ENCODE measurements at places on chromosomes 1 and 21. TPM values are rescaled to one million over a fixed set of nuclear protein-coding genes. Genes with fewer than 3 reads are reported as not detected.

The C8A gene
- total RNA-seq: 0.64 TPM

DNA sequence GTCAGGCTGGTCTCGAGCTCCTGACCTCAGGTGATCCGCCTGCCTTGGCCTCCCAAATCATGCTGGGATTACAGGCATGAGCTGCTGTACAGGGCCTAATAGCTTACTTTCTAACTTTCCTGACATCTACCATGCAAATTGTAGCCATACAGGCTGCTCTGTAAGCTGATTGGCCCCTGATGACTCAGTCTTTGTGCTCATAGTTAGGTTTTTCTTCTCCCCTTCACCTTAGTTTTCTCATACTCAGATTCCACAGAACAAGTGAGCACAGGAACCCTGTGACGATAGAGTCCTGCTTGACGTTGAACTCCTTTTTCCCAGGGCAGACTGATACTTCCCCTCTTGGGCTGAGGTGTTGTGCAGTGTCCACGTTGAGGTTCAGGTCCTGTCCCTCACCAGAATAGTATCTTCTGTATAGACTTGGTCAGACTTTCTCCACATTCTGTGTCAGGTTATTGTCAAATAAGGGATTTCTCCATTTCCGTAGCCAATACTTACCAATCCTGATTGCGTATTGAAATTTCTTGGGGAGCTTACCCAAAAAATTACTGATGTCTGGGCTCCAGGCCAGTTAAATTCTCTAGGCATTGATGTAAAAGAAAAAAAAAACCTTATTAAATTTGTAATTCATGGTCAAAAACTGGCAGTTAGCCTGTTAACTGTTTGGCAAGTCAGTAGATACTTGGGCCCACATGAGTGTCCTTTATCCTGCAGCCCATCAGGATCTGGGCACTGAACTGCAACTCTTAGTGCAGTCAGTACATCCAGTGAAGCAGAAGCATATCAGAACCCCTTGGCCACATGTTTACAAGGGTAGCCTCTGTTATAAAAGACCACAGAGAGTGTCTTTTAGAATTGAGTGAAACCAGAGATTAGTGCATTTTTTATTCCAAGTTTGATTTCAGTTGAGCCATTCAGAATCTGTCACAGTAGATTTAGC is 118.2 kb downstream of the DYRK1A start:
- DNase-seq: no peak
- no peaks in the 10 kb centered on the region for H3K27me3 ChIP-seq
- peaks cover 46% of the 10 kb centered on the region for H3K36me3 ChIP-seq
- no peak overlapping the region for H3K4me3 ChIP-seq

GRCh38 chr1:8097908-8098307 is 71.8 kb upstream of the ERRFI1 start:
- H3K27me3 ChIP-seq: no peaks in the 10 kb centered on the region
- H3K36me3 ChIP-seq: no peaks in the 10 kb centered on the region
- peaks cover 42% of the 10 kb centered on the region for H3K4me1 ChIP-seq
- peak overlapping the region; percentile 12 for H3K4me3 ChIP-seq
- DNase-seq: no peak

DNA sequence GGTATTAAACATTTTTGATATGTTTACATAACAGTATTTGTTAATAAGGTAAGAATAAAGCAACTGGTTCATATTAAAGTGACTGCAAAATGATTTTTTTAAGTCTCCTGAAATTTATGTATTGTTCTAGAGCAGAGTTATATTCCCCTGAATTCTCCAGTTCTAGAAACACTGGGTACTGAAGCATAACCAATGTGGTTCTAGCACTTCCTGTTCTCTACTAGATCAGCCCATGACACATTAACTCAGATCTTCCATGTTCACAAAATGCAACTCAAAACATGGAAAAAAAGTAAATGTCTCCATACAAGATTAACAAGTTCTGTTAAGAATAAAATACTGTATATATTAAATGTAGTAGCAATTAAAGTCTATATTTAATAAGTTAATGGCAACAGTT is 3.9 kb downstream of the NEGR1 start:
- H3K4me3 ChIP-seq: no peak overlapping the region
- H3K27me3 ChIP-seq: peaks cover 35% of the 10 kb centered on the region
- no peak overlapping the region for H3K27ac ChIP-seq
- H3K4me1 ChIP-seq: peaks cover 7% of the 10 kb centered on the region

- H3K4me1 ChIP-seq: no peaks in the 10 kb centered on the region
- H3K27ac ChIP-seq: no peak overlapping the region
- no peak for DNase-seq
- H3K36me3 ChIP-seq: no peaks in the 10 kb centered on the region
- H3K4me3 ChIP-seq: no peak overlapping the region
Measured at GRCh38 chr1:216020743-216021345, 402.4 kb downstream of the USH2A start.

DNA sequence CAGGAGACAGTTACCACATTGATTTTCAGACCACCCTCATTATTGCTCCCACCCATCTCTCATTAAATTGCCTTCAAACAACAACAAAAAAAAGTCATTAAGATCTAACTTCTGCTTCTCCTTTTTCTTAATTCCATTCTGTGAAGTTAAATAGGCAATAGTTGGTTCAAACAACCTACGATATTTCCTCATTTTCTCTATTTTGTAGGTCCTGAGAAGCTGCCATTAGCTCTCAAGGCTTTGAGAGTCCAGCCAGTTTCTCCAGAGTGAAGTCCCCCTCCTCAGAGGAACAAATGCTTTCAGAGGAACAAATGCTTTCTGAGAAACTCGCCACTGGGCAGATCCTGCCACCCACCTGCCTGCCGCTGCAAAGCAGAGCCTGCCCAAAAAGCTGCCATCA is 125.6 kb downstream of the ETS2 start:
- peak overlapping the region; percentile 14 for H3K27ac ChIP-seq
- H3K4me1 ChIP-seq: peaks cover 12% of the 10 kb centered on the region
- peaks cover 3% of the 10 kb centered on the region for H3K27me3 ChIP-seq
- H3K4me3 ChIP-seq: no peak overlapping the region
- DNase-seq: no peak
